ENCODE measurements at places on chromosomes 12 and 14. TPM values are rescaled to one million over a fixed set of nuclear protein-coding genes. Genes with fewer than 3 reads are reported as not detected.

PLCZ1 gene
- not detected for total RNA-seq

CACNA1C gene
- total RNA-seq, result 22.9 TPM

GRCh38 chr14:23086565-23086964 is 8.4 kb downstream of the ACIN1 start:
- no peak for ATAC-seq

- peak; percentile 6 for ATAC-seq
Measured at GRCh38 chr12:122399254-122399591, 23.2 kb downstream of the CLIP1 start.

DNA sequence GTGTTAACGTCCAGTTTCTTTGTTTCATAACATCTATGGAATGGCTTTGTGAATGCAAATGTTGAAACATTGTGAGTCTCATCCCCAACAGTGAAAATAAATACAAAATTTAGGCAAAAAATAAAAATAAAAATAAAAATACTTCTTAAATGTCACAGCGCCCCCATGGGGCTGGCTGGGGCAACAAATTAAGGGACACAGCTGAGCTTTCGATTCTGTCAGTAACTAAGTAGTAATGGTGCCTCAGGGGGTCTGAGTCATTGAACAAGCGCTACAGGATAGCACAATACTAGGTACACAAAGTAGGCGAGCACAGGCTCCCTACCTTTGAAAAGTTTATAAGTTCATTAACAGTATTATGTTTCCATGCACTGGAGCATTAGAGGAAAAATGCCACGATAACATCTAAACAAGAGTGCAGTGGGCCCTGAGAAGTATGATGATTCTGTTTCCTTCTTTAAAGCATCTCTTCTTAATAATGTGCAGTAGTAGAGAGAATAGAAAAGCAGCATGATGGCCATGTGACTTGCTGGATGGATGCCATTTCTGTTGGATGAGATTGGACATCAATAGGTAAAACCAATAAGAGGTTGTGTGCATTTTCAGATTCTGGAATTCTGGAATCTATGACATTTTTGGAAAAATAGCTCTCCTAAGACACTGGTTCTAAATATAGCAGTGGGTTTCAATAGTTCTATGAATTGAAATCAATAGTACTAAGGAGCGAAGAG is 667.2 kb downstream of the DIO2 start:
- no peak for ATAC-seq

GRCh38 chr12:68178184-68178583 is 18.6 kb upstream of the IFNG start:
- ATAC-seq, result no peak
